ENCODE measurements at places on chromosomes 12 and 14. TPM values are rescaled to one million over a fixed set of nuclear protein-coding genes. Genes with fewer than 3 reads are reported as not detected.

- DNase-seq = no peak
Observed at GRCh38 chr14:102293781-102294180, 11.2 kb downstream of the MOK start.

- no peak for DNase-seq
Observed at GRCh38 chr12:121560392-121561008, 20.3 kb downstream of the KDM2B start.

SERPINA12 gene
- total RNA-seq = not detected

- DNase-seq = no peak
Observed at GRCh38 chr12:13154027-13154538, 42.4 kb upstream of the EMP1 start.

DNA sequence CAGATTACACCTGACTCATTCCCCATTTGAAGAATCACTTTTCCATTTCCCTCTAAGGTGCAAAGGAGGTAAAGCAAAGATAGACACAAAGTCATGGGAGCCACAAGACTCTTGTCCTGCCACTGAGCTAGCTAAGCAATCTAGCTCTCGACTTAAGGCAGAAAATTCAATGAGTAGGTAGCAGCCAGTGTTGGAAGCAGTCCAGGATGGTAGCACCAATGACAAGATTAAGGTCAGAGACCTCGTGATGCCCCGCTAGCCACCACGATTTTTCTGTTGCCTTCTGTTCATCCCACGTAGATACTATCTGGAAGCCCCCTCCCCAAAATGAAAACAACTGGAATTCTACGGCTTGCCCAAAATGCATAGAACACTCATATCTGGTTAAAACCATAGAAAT is 1.4 kb downstream of the VAMP1 start:
- no peak for DNase-seq

GRCh38 chr12:94699801-94700200 is 49.4 kb upstream of the TMCC3 start:
- no peak for DNase-seq

ATL1 gene
- 119 TPM for total RNA-seq

GRCh38 chr12:57031789-57032188 is 15.5 kb upstream of the TAC3 start:
- no peak for DNase-seq

DNA sequence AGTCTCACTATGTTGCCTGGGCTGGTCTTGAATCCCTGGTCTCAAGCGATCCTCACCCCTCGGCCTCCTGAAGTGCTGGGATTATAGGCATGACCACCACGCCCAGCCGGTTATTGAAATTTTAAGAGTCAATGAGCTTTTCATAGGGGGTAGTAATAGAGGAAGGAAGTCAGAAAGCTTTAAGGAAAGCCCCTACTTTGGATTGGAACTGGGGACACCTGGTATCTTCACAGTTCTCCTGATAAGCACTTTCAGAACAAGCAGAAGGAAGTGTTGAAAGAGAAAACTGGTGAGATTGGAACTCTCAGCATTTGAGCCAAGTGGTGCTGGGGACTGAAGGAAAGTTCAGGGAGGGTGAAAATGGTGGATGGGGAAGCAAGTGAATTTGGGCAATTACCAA is 5.1 kb downstream of the SLC4A8 start:
- no peak for DNase-seq

DNA sequence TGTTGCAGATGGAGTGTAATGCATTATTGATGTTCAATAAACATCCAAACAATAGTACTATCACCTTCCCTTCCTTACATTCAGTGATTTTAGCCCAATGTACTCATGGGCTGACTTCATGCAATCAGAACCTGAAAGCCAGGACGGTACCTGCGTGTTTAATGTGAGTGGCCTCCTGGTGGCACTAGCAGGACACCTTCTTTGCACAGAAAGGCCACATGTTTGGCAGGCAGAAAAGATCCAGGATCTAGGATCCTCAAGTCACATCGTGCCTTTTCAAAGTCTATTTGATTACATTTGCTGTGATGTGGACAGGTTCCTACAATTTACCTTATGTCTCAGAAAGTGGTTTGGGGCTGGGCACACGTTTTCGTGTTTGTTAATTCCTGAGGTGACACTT is 82.9 kb downstream of the NEDD1 start:
- no peak for DNase-seq

DNA sequence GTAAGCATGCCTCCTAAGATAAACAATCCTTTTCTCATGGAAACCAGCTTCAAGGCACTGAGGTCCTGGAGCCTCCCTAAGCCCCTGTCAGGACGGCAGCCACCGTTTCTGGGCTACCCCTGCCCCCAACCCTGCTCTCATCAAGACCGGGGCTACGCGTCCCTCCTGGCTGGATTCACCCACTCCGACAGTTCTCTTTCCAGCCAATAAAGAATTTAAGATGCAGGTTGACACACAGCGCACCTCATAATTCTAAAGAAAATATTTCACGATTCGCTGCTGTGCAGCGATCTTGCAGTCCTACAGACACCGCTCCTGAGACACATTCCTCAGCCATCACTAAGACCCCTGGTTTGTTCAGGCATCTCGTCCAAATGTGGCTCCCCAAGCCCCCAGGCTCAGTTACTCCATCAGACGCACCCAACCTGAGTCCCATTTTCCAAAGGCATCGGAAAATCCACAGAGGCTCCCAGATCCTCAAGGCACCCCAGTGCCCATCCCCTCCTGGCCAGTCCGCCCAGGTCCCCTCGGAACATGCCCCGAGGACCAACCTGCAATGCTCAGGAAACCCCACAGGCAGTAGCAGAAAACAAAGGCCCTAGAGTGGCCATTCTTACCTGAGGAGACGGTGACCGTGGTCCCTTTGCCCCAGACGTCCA is 336.3 kb downstream of the TMEM121 start:
- peak; percentile 12 for DNase-seq

GRCh38 chr12:16579041-16579440 is 26.9 kb downstream of the LMO3 start:
- DNase-seq = no peak

DNA sequence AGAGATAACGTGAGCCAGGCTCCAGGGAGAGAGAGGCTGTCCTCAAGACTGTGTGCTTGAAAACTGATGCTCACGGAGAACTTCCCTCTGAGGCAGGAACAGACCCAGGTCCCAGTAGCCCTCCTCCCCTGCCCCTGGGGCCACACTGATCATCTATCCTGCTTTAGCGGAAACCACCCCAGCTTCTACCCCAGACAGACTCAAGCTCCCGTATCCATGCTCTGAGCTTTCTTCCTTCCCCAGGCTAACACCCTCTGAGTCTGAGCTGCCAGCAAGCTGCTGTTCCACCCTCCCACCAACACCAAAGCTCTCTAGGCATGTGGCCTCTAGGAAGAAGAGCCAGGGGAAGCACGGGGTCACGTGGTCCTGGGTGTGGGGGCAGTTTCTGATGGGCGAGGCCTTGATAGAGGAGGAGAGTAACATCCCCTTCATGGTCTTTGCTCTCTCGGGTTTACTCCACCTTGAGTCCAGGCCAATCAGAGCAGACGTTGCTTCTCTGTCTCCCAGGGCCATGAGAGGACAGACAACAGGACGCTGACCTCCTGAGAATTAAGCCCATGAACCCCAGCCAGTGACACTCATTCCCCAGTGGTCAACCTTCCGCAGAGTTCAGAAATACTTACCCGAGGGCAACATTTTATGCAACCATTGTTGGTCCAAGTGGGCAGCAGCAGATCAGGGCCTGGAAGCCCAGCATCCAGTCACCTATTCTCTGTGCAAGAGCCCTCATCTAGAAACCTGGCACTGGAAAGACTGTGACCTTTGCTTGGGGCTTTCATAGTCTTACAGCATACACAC is 1.4 kb downstream of the PCK2 start:
- DNase-seq = no peak
